ENCODE measurements at places on chromosomes 11 and 22.

GRCh38 chr11:100232006-100232405 lies 455.1 kb upstream of the ARHGAP42 start:
- DNase-seq = no peak

DNA sequence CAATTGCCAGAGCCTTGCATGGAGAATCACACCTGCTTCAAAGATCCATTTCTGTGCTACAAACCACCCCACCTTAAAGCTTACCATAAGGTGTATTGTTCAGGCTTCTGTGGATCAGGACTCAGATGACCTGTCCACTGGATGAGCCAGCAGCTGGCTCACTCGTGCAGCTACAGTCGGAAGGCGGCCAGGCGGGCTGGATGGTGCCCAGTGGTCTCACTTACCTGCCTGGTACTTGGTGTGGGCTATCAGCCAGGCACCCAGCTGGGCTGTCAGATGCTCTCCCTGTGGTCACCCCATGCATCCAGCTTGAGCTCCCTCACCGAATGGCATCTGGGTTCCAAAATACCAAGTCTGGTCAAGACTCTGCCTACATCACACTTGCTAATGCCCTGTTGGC lies 10.9 kb upstream of the APOBEC3B start:
- DNase-seq = no peak

GRCh38 chr11:1556278-1556902 lies 15.7 kb downstream of the DUSP8 start:
- no peak for DNase-seq

GRCh38 chr11:117815262-117815803 lies 9.2 kb downstream of the FXYD2 start:
- DNase-seq = peak; percentile 16

- no peak for DNase-seq
These were observed 3.3 kb downstream of the RIC8A start for GRCh38 chr11:210803-211180.

DNA sequence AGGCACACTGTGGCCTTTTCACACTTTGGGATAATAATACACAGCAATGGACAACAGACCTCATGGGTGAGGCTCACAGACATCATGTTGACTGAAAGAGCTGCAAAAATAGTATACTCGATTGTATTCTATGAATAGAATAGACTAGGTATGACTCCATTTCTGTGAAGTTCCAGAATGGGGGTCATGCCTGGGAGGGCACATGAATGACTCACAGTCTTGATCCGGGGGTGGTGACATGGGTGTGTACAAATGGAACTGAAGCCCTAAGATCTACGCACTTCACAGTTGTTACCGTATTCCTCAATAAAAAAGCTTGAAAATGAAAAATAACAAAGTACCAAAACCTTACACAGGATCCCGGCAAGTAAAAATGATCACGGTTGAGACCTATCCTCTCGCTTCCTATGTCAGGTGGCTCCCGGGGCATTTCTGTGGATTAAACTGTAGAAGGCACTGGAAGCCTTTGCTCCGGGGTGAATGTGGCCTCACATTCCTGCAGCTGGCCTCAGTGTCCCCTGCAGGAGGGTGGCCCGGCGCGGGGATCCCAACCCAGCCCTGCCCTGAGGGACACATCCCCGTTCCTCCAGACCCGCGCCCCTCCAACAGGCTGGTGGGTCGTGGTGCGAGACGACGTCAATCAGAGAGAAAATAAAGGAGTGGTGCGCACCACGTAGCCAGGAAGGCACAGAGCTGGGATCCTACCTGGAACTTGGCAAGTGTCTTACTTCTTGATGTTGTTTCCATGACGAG lies 75.9 kb downstream of the NECTIN1 start:
- DNase-seq = no peak

GRCh38 chr22:43442386-43443151 lies 30.8 kb downstream of the MPPED1 start:
- DNase-seq = no peak

DNA sequence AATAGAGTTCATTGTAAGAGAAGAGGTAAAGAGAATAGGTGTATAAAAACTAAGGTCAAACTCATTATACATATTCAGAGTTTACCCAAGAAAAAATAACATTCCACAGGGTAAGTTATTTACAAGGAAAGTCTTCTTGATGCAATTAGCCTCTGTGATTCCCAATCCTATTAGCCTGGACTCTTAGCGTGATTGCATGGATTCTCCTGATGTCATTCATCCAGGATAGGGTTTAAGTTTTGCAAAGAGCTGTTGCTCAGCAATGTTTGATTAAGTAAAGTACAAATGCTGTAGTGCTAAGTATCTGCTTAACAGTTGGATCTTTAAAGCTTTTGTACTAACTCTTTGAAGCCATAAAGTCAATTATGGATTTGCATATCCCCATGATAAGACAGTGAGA lies 767.8 kb upstream of the LUZP2 start:
- DNase-seq = no peak

- peak; percentile 51 for DNase-seq
These were observed 839 bp downstream of the CBY1 start for GRCh38 chr22:38657045-38657909.

DNA sequence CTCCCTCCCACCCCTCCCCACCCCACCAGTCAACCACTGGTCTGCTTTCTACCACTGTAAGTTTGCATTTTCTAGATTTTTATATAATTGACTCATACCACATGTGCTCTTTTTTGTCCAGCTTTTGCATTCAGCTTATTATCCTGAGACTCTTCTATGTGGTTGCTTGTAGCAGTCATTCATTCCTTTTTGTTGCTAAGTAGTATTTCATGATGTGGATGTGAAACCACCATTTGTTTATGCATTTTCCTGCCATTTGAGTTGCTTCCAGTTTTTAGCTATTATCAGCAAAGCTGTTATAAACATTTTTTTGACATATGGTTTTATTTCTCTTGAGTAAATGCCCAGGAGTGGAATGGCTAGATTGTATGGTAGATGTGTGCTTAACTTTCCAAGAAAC lies 77.0 kb upstream of the FGF3 start:
- no peak for DNase-seq

DNA sequence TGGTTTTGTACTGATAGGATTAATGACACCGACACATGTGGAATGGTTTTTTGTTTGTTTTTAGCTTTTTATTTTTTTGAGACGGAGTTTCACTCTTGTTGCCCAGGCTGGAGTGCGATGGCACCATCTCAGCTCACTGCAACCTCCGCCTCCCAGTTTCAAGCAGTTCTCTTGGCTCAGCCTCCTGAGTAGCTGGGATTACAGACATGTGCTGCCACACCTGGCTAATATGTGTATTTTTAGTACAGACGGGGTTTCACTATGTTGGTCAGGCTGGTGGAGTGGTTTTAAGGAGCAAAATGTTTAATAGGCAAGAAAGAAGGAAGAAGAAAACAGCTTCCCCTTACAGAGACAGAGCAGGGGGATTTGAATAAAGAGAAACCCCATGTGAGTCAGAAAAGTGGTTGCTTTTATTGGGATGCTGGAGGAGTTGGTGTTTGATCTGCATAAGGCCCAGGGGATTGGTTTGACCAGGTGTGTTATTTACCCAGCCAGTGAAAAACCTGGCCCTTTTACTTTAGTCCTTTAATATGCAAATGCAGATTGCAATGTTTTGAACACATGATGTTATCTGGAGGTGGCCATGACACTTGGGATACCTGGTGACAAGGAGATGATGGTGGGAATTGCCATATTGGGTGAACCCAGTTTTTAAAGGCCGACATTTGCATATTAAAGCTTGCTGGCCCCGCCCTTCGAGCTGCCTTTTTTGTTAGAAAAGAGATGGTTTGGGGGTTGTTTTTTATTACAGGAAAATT lies 24.3 kb downstream of the SUSD2 start:
- DNase-seq = no peak

- DNase-seq = no peak
These were observed 1129.1 kb downstream of the DLG2 start for GRCh38 chr11:84497981-84498411.

DNA sequence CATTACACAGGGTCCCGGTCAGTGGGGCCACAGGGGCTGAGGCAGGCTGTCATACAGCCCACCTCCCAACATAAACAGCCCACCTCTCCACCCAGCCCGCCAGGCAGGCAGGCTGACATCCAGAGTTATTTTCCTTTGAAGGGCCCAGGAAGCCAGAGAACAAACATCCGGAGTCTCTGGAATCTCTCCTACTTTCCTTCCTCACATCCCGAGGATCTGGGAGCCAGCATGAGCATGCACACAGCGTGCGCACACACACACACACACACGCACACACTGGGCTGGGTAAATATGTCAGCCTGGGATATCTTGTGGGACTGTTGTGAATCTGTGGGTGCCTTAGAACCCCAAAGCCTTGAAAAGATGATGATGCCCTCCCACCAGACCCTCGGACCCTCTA lies 55.4 kb downstream of the PDE2A start:
- DNase-seq = no peak

DNA sequence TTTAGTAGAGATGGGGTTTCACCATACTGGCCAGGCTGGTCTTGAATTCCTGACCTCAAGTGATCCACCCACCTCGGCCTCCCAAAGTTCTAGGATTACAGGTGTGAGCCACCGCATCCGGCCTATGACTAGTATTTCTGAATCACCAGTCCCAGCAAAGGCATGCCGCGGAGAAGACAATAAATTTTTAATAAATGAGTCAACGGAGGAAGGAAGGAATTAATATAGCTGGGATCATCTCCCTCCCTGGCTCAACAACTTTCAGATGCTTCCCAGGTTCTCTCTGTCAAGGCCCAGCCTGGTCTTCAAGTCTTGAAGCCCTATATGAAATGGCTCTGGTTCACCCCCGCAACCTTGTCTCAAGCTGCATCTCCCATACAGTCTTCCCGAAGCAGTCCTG lies 45.7 kb downstream of the CYTH4 start:
- DNase-seq = no peak

GRCh38 chr11:118827118-118827517 lies 36.2 kb upstream of the DDX6 start:
- DNase-seq = no peak

DNA sequence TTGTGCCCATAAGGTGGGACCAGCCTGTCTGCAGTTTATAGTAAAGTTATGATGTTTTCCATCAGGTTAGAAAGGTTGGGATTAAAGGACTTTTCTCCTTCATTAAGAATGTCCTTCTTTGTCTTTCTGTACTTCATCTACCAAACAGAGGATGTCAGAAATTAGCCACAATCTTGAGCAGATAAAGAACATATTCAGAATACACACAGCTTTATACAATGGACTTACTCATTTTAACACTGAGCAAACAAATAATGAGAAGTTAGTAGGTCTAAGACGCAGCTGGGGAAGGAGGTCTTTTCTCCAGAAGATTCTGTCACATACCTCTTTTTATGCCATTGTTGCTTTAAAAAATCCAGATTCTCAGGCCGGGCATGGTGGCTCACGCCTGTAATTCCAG lies 57.0 kb upstream of the CYP2D6 start:
- DNase-seq = no peak

GRCh38 chr11:84866922-84867321 lies 760.2 kb downstream of the DLG2 start:
- DNase-seq = no peak

GRCh38 chr11:127137771-127138280 lies 137.3 kb upstream of the KIRREL3 start:
- no peak for DNase-seq

DNA sequence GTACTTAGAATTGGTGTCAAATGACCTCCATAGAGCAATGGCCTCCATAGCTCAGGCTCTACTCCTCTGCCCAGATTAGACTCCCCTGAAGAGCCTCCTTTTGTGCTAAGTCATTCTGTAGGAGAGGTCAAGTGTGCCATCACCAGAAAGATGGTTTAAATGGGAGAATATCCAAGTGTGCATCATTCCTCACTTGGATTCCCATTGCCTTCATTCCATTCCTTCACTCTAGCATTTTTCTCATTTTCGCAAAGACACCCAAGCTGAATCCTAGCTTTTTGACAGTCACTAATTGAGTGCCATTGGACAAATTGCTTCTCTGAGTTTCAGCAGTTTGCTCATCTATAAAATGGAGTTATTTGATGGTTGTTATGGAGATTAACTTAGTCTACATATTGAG lies 16.9 kb downstream of the CLMP start:
- no peak for DNase-seq

GRCh38 chr11:119539583-119539982 lies 116.6 kb upstream of the THY1 start:
- DNase-seq = no peak

DNA sequence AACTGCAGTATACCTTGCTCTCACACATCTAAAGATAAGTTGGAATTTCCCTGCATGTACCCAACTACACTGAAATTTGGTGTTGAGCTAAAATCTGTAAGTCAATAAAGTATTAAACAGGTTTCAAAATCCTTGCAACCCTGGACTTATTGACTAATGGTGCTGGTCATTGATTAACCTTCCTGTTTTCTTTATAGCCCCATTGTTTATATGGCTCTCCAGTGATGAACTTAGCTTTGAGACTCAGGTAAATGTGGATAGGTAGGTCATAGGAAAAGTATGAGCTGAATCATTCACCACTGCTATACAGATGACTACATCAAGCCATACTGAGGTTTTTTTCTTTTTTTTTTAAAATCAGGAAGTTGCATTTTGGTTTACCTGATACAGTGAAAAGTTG lies 132.7 kb downstream of the FAT3 start:
- no peak for DNase-seq

DNA sequence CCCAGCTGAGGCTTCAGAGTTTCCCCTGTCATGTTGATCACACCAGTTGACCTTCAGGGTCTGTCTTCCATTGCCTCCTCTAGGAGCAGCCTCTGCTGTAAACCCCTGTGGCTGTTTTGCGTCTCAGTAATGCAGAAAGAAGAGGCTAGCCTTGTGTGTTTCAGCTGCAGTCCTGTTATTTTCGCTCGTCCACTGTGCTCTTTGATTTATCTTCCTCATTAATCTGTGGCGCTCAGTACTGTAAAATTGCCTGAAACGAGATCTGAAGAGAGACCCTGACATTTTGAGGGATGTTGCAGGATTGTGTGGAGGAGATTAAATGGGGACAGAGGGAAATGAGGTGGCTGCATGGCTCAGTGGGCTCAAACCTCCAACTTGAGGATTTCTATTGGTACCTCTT lies 163.7 kb downstream of the DBX1 start:
- no peak for DNase-seq

DNA sequence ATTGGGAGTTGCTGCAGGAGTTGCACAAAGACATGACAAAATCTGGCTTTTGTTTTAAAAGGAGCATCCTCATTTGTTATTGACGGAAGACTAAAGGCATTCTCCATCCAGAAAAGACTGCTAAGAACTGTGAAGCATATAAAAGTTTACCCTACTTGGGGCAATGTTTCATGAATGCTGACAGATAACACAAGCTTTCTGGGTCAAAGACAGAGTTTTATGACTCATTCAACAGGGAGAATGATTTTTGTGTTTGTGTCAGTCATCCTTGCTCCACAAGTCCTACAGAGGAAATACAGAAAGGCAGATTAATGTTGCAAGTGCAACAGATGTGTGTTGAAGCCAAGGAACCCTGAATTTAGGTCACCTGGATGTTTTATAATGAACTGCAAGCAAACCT lies 2.5 kb downstream of the GLYATL1 start:
- no peak for DNase-seq

GRCh38 chr11:102564110-102564509 lies 33.6 kb upstream of the MMP7 start:
- DNase-seq = peak; percentile 9

GRCh38 chr11:130473795-130474377 lies 25.4 kb downstream of the ADAMTS15 start:
- no peak for DNase-seq

- DNase-seq = peak; percentile 10
These were observed 90.4 kb downstream of the HIPK3 start for GRCh38 chr11:33347490-33348125.

- DNase-seq = no peak
These were observed 1477.8 kb downstream of the FAM181B start for GRCh38 chr11:81255895-81256294.

Measured in hematopoietic multipotent progenitor cell treated with erythropoietin and hydrocortisone succinate and interleukin-3 and kit ligand, for 8 days (in vitro differentiated cells).